ENCODE measurements at places on chromosomes 16 and 17.

GRCh38 chr17:64004218-64004770 is 6.1 kb downstream of the PRR29 start:
- DNase-seq, result no peak

- no peak for DNase-seq
Observed at GRCh38 chr16:81813648-81814047, 34.6 kb downstream of the PLCG2 start.

GRCh38 chr16:75244844-75245758 is 6.3 kb downstream of the BCAR1 start:
- DNase-seq, result no peak

DNA sequence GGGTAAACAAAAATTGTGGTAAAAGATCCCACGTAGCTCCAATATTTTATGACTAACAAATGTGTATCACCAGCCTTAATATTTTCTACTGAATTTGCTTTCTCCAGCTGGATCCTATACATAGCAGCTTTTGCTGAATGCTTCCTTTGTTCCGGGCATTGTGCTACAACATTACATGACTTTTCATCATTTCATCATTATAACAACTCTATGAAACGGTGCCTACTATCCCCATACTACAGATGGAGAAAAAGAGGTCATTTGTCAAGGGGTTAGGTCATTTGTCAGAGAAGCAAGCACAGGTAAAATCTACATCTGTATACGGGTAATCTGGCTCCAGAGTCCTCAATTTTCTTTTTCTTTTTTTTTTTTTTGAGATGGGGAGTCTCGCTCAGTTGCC is 74.3 kb downstream of the KANSL1 start:
- DNase-seq, result no peak

GRCh38 chr17:78448356-78448993 is 70.0 kb downstream of the PGS1 start:
- DNase-seq, result no peak

DNA sequence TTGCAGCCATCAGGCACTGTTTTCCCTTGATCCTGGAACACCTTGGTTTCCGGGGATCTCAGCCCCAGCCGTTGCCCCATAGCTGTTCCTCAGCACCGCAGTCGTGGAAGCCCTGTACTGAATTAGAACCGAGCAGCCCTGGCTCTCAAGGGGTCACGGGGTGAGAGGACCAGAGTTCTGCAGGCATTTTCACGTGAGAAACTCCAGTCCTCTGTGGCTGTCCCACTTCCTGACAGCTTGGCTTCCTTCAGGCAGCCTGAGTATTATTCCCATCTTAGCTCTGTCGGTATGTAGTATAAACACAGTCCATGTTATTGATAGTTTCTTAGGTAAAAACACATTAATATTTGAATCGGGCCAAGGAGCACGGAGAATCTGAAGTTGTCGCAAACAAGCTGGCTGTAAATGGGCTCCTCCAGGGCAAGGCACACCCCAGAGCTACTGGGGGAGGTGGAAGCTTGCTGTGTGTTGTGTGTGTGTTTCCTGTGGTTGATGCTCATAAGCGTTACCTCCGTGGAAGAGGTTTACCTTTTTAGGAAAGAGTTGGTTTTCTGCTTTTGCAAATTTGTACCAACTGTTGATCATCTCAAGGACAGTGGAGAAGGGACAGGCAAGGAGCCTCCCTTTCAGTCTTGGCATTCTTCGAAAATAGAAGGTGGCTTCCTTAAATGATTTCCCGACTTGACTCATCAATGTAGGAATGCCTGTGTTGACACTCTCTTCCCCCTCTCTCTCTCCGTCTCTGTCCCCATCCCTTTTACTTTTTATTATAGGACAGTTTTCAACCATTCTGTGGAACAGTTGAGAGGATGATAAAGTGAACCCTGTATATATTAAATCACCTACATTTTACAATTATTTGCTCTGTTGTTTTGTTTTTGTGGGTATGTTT is 208.9 kb upstream of the CHMP6 start:
- no peak for DNase-seq

DNA sequence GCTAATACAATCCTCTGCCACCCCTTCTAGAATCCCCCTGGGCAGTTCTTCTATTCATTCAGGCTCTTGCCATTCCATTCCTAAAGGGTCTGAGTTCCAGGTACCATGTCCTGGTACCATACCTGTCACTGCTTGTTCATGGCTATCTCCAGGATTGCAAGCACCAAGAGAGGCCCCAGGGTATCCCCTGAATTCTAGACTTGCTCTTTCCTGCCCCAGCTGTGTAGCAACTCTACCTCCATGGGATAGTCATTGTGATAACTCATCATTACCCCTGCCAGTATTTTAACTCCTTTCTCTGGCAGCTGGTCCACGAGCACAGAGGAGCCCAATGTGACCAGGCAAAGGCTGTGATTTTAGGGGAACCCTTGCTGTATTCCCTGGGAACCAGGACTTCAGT is 143.7 kb upstream of the CDH5 start:
- DNase-seq, result no peak

GRCh38 chr16:1787056-1787321 is 4.2 kb downstream of the NUBP2 start:
- no peak for DNase-seq

DNA sequence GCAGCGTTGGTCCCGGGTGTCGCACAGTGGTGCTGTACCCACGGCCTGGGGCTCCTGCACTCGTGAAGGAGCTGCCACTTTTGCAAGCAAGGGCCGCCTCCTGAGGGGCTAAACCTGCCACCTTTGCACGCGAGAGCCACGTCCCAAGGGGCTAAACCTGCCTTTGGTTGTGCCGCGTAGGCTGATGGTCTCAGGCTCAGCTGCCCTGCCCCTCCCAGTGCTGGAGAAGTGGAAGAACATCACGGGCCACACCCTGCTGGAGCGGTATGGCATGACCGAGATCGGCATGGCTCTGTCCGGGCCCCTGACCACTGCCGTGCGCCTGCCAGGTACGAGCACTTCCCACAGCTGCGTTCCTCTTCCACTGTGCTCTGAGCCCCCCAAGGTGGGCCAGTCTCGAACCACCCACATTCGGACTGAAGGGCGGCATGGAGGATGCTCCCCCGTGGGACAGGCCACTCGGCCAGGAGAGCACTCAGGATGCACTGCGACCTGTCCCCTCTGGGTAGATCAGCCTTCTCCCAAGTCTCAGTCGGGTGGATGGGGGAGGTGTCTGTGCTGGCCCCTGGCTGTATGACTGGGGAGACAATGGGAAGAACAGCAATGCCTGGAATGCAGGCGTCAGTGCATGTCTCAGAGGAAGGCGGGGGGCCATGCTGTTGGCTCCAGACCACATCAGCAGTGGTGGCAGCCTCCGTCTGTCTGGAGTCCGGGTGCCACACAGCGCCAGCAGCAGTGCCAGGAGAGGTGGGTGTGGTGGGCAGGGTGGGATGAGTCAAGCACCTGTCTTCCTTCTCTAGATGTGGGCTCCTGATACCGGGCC is 20.7 kb downstream of the ACSF3 start:
- DNase-seq, result no peak

DNA sequence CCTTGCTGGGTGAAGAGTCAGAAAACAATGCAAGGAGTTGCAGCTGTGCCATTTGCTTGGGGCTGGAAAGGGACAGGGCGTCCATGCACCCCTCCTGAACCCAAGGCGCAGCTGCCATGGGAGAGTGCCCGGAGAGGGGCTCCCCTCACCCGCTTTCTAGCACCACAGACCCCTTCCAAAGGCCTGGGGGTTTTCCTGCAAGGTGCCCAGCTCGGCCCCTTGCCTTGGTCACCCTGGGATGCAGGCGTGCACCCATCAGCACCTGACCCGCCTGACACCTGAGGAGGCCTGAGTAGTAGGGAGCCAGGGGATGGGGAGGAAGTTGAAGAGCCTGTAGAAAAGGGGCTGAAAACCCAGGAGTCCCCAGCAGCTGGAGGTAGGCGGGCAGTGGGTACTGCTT is 30.3 kb downstream of the TMEM186 start:
- DNase-seq, result no peak

DNA sequence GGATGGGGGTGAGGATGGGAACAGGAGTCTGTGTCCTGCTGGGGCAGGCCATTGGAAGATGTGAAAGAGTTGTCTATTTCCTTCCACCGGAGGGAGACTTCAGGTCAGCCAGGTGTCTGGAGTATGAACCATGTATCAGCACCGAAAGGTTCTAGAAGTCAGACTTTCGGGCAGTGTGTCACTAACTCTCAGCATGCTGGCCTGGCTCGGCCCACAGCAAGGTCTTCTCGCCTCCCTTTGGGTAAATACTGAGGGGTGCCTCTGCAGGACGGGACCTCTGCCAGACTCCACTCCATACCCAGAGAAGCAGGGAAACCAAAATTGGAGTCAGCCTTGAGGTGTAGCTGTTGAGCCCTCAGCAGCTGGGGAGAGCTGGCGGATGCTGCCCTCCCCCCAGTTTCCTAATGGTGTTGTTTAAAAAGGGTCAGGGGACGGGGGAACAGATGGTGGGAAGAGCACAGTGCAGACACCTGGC is 507 bp downstream of the CIITA start:
- DNase-seq, result no peak

DNA sequence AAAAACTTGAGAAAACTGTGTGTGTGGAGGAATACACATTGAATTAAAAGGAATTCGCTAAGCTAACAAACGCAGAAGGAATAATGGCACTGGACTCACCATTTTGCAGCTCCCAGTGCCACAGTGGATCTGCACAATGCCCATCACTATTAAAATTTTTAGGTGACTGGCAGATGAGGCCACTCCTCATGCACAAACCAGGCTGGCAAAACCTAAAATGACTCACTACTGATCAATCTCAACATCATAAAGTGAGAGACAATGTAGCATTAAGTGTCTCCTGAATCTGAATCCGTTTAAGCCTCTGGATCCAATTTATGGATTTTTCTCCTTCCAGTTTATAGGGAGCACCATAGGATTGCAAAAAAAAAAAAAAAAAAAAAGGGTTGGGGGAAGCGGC is 20.6 kb downstream of the MYH10 start:
- no peak for DNase-seq

DNA sequence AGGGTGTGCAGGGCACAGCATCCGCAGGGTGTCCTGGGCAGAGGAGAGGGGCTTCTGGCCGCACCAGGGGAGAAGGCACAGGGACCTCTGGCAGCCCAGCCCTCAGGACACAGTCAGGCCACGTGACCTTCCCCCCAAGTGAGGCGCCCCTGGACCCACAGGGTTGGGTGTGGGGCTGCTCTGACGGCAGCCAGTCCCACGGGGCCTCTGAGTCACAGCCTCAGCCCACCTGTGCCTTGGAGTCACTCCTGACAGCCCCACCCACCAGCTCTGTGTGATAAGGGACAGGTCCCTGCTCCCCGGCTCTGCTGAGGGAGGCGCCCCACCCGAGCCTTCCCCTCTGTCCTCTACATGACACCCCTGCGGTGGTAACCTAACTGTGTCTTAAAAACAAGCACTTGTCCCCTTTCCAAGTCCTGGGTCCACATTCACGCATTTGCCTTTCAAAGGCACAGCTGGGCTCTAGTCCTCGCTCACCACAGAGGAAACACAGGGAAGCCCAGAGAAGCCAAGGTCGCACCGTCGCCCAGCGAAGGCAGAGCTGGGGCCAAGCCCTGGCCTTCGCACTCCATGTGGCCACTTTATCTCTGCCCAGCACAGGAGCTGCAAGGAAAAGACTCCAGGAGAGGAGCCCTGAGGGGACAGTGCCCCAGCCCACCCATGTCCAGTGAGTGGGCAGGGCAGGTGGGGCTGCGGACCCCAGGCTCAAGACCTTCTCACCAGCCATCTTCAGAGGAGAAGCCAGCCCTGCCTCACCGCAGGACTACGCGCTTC is 5.1 kb upstream of the NPTX1 start:
- no peak for DNase-seq

- no peak for DNase-seq
Observed at GRCh38 chr17:82240506-82241182, 11.8 kb downstream of the SLC16A3 start.
